ENCODE measurements at places on chromosomes 6 and 20. TPM values are rescaled to one million over a fixed set of nuclear protein-coding genes. Genes with fewer than 3 reads are reported as not detected.

The BMP6 gene
- 1.3 TPM for total RNA-seq

- DNase-seq = no peak
Observed at GRCh38 chr6:169850746-169851145, 99.3 kb downstream of the ERMARD start.

DNA sequence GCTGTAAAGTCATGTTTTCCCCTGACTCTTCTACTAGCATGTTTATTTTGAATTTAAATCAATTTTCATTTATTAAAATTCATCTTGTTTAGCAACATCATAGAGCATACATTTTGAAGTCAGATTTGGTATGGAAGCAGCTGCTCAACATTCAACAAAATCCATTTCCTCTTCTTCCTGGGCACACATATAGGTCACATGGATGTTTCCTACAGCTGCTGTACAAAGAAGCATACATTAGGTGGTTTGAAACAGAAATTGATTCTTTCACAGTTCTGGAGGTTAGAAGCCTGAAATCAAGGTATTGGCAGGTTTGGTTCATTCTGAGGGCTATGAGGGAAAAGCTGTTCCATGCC is 495.2 kb downstream of the RFPL4B start:
- peak; percentile 42 for DNase-seq

The COQ3 gene
- total RNA-seq = 7.5 TPM

DNA sequence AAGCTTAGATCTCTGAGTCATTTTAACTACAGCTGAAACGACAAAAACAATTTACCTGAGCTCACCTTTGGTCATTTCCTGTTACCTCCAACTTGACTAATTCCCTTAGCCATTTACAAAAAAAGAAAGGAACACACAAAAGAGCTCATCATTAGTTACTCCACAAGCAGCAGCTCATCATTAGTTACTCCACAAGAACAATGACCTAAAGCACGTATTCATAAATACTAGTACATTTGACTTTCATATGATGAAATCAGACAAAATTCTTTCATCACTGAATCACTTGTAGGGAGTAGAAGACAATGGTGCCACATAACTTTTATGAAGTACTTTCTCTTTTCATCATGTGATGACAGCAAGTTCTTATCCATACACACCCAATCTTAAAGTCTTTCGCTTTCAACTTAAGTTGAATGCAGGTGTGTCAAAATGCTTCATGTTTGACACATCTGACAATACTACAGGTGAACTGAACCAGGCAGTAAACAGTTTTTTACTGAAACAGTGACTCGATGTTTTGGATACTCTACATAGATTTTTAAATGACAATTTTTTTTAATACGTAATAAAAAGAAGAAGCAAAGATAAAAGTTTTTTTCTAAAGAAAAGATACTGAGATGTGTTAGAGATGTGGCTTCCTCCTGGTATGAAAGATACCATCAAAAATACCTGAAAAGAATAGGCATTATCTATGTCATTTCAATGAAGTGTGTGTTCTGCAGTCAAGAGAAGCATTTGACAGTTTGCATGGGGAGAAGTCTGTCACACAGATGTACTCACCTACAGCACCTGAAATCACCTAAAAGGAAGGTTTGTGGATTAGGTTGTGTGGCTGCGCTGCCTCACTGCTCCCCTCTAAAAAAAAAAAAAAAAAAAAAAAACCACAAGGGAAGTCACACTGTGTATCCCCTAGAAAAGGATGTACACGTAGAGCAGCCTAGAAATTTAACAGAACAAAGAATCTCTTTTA is 109.1 kb downstream of the PRDM1 start:
- no peak for DNase-seq
